ENCODE measurements at places on chromosomes 5 and 9. TPM values are rescaled to one million over a fixed set of nuclear protein-coding genes. Genes with fewer than 3 reads are reported as not detected.
A peak's percentile ranks its signal among the peaks of the same experiment; 100 is the strongest.

- H3K27ac ChIP-seq: no peak overlapping the region
- no peak overlapping the region for H3K4me3 ChIP-seq
- H3K4me1 ChIP-seq: peaks cover 20% of the 10 kb centered on the region
- DNase-seq: no peak
Observed at GRCh38 chr5:56158331-56158960, 74.7 kb downstream of the ANKRD55 start.

DNA sequence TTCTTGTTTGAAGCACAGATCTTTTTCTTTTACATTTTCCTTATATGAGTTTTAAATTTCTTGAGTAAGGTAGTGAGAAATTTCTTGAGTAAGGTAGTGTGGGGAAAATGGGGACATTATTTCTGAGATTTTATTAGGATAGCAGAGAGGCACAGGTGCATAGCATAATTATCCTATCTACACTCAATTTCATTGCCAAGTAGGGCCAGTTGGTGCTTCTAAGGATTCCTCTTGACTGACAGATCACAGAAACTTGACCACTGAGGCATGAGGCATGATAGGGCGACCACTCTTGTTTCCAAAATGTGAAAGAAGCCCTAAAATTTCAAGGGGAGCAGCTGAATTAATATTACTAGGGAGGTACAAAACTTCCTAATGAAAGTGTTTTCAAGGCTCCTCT is 31.4 kb upstream of the TMC1 start:
- H3K27ac ChIP-seq: no peak overlapping the region
- no peaks in the 10 kb centered on the region for H3K27me3 ChIP-seq
- DNase-seq: no peak
- H3K4me3 ChIP-seq: no peak overlapping the region
- H3K4me1 ChIP-seq: no peaks in the 10 kb centered on the region

DNA sequence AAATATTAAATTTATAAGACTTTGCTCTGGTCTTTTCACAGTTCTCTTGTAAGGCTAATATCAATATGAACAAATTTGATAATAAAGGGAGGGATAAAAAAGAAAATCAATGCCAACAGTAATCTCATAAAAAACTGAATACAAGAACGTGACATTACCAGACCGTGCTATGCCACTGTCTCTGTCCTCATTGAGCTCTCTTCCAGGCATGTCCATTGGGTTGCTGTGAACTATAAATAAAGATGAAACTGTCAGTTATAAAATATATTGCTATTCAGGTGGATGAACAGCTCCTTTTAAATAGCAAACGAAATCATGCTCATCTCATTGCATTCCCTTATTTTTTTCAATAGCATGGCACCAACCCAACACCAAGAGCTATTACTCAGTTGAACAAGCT is 74.0 kb upstream of the RAPGEF6 start:
- no peak overlapping the region for H3K4me3 ChIP-seq
- no peak for DNase-seq
- no peak overlapping the region for H3K27ac ChIP-seq
- peaks cover 3% of the 10 kb centered on the region for H3K36me3 ChIP-seq

The TRAF1 gene
- 6.7 TPM for total RNA-seq

The CDKN2AIPNL gene
- total RNA-seq: 42.3 TPM

The RNF183 gene
- total RNA-seq: not detected

- H3K27ac ChIP-seq: no peak overlapping the region
- peaks cover 22% of the 10 kb centered on the region for H3K4me1 ChIP-seq
Observed at GRCh38 chr9:126723807-126724172, 81.0 kb upstream of the ZBTB43 start.

The HTR1A gene
- total RNA-seq: 0.38 TPM

- peaks cover 55% of the 10 kb centered on the region for H3K4me1 ChIP-seq
- no peaks in the 10 kb centered on the region for H3K27me3 ChIP-seq
- no peaks in the 10 kb centered on the region for H3K36me3 ChIP-seq
- H3K4me3 ChIP-seq: no peak overlapping the region
- DNase-seq: peak; percentile 87
- peak overlapping the region; percentile 85 for H3K27ac ChIP-seq
Observed at GRCh38 chr9:128558431-128559310, 6.3 kb downstream of the SPTAN1 start.

GRCh38 chr9:26723486-26723885 is 169.1 kb downstream of the CAAP1 start:
- H3K4me3 ChIP-seq: no peak overlapping the region
- no peaks in the 10 kb centered on the region for H3K4me1 ChIP-seq
- no peak overlapping the region for H3K27ac ChIP-seq
- peak; percentile 4 for DNase-seq

GRCh38 chr5:56350597-56351170 is 117.6 kb upstream of the ANKRD55 start:
- H3K4me1 ChIP-seq: no peaks in the 10 kb centered on the region
- no peak overlapping the region for H3K4me3 ChIP-seq
- H3K27me3 ChIP-seq: no peaks in the 10 kb centered on the region
- no peak overlapping the region for H3K27ac ChIP-seq
- no peaks in the 10 kb centered on the region for H3K36me3 ChIP-seq

GRCh38 chr5:133267601-133268000 is 215.8 kb downstream of the HSPA4 start:
- no peak overlapping the region for H3K4me3 ChIP-seq
- H3K4me1 ChIP-seq: no peaks in the 10 kb centered on the region
- no peaks in the 10 kb centered on the region for H3K27me3 ChIP-seq
- H3K27ac ChIP-seq: no peak overlapping the region
- no peak for DNase-seq

DNA sequence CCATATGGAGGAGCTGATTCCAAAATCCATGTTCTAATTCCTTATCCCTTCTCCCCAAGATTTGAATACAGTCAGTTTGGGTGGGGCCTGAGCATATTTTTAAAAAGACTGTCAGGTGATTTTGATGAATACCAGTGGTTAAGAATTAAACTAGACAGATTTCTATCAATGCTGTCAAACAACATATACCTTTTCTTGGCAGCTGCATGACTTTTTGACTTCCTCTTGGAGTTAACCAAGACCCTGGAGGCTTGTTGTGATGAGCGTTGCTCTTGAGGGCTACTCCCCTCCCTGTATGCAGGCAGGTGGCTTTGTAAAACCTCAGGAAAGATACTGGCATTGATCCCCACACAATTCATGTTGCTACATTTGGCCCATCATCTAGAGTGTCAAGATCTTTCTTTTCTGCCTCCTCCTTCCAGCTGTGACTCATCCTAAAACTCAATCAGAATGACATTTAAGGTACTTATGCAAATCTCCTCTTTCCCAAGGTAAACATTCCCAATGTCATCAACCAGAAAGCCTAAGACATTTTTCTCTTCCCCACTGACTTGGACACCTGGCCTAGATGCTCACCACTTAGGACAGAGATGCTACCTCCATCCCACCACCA is 61.7 kb downstream of the PPP2R2B start:
- no peak overlapping the region for H3K27ac ChIP-seq
- no peaks in the 10 kb centered on the region for H3K36me3 ChIP-seq
- no peaks in the 10 kb centered on the region for H3K4me1 ChIP-seq
- H3K27me3 ChIP-seq: no peaks in the 10 kb centered on the region
- no peak for DNase-seq
